ENCODE measurements at places on chromosomes 5 and 9.

DNA sequence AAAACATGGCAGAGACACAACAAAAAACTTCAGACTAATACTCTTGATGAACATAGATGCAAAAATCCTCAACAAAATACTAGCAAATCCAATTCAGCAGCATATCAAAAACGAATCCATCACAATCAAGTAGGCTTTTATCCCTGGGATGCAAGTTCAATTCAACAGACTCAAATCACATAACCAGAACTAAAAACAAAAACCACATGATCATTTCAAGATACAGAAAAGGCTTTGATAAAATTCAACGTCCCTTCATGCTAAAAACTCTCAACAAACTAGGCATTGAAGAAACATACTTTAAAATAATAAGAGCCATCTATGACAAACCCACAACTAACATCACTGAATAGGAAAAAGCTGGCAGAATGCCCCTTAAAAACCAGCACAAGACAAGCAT, 93.6 kb downstream of the TUSC1 start:
- no peak for DNase-seq

DNA sequence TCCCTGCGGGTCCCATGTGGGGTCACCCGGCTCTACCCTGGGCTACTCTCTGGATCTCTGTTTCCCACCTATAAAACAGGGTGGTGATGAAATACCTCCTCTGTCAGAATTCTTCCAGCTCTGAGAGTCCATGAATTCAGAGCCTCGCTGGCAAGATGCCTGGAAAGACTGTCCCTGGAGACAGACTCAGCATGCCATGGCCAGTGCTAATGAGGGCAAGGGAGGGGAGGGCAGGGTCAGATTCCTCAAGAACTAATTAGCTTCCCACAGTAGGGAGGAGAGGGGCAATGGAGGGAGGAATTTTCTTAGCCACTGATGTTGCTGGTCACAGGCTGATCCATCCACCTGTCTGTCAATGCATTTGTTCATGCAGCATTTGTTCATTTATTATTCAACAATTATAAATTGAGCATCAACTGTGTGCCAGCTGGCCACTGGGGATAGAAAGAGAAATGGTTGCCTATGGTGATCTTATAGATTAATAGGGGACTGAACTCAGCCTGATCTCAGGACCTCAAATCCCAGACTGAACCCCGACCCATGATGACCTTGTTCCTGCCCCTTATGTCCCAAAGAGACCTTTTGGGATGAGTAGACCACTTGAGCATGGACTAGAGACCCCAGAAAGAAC, 4.7 kb downstream of the SYNPO start:
- DNase-seq = no peak

GRCh38 chr5:166961028-166961427, 1330.4 kb upstream of the WWC1 start:
- no peak for DNase-seq

DNA sequence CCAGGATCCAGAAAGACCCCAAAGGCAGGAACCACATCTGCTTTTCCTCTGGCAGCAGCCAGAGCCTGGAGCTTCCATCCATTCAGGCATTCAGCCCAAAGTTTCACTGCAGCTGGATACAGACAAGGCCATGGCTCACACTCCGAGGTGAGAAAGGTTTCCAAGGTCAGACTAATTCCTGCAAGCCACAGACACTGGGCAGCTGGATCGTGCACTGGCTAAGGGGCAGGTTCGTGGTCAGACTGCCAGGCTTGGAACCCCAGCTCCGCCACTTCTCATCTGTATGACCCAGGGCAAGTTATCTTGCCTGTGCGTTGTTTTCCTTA, 36.9 kb downstream of the SPOCK1 start:
- no peak for DNase-seq

DNA sequence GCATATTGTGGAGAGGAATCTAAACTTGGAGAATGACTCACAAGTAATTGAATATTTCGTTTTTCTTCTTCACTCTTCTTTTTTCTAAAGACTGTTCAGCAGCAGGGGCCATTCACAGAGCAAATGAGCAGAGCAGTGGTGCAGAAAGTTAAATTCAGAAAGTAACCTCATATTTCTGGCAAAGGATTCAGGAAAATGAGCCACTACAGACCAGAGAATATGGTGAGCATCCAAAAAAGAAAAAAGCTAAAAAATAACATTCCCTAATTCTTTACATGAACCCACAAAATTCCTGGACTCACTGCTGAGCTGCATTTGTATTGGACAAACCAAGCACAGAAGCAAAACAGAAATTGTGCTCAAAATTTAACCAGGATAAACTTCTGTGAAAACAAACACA, 1486.8 kb upstream of the C9orf72 start:
- DNase-seq = no peak
